ENCODE measurements at places on chromosomes 2 and 18. TPM values are rescaled to one million over a fixed set of nuclear protein-coding genes. Genes with fewer than 3 reads are reported as not detected.

DNA sequence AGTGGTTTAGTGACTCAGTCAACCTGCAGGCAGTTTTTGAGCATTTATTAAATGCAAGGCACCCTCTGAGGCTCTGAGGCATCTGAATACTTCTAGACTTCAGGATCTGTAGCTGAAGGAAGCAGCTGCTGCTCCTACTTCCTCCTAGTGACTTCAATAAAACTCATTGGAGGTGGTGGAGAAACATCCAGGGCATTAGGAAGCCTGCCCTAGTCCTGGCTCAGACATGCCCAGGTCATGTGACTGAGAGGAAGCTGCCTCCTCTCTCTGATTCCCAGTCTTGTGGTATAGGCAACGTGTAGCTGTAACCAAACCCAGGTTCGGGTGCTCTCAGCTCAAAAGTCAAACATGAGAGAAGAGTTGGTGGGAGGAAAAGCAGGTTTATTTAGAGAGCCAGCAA lies 287.2 kb upstream of the GYPC start:
- no peak for DNase-seq

GRCh38 chr18:80009661-80010550 lies 21.5 kb upstream of the TXNL4A start:
- peak; percentile 38 for DNase-seq

GRCh38 chr2:77873506-77873905 lies 351.3 kb upstream of the LRRTM4 start:
- DNase-seq, result no peak

DNA sequence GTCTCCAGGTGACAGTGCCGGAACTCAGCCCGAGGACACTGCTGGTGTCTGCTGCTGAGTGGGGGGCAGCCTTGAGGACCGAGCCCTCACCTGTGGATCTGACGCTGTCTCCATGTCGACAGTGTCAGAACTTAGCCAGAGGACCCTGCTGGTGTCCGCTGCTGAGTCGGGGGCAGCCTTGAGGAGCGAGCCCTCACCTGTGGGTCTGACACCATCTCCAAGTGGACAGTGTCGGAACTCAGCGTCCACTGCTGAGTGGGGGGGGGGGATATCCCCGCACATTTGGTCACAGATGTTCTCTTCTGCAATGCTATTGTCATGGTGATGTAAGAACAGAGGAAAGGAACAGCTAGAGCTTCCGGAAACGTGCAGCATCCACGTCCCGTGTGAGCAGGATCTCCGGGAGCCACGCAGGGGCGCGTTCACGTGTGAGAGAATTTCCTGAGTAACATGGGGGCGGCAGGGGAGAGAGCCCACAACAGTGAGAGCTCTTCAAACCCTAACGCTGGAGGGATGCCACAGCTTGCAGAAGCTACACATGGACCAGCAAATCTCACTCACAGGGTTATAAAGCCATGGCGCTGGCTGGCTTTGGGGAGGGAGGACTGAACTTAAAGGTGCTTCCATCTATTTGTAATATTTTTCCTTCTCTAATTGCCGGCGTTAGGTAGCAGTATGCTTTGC lies 250.7 kb upstream of the SALL3 start:
- DNase-seq, result no peak

DNAJC5G gene
- total RNA-seq, result not detected

DNA sequence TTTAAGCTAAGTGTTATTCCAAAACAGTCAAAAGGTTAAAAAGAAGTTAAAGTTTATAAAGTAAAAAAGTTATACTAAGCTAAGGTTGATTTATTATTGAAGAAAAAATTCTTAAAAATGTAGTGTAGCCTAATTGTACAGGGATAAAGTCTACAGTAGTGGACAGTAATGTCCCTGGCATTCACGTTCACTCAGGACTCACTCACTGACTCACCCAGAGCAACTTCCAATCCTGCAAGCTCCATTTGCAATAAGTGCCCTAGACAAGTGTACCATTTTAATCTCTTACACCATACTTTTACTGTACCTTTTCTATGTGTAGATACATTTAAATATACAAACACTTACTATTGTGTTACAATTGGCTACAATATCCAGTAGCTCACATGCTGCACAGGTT lies 86.1 kb downstream of the CACNB4 start:
- DNase-seq, result no peak
